ENCODE measurements at places on chromosomes 1 and 21.

- no peak for DNase-seq
Observed at GRCh38 chr1:118266436-118266835, 81.4 kb upstream of the SPAG17 start.

DNA sequence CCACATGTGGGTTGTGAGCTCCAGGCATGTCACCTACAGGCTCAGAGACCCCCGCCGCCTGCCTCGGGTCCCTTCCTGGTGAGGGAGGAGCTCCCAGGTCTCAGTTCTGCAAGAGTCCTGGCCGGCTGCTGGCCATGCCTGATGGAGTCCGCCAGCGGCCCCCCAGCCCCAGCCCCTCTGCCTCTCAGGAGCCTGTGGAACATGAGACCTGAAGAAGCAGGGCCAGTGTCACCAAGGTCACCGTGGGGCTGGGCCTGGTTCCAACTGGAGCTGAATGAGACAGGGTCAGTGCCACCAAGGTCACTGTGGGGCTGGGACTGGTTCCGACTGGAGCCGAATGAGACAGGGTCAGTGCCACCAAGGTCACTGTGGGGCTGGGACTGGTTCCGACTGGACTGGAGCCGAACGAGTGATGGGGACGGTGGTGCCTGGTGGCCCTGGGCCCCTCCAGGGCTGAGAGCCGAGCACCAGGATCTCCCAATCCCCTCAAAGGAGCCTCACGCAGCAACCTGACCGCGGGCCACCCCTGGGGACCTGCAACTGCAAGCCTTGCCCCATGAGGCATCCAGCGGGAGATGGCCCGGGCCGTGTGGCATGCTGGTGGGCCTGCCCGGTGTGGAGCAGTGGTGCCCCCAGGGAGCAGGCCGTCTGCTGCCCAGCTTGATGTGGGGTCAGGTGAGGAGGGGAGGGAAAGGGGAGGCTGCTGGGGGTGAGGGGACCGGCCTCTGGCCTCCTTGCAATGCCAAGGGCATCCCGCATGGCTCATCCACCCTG lies 14.5 kb upstream of the PTTG1IP start:
- no peak for DNase-seq

- DNase-seq = no peak
Observed at GRCh38 chr1:173392895-173393658, 84.1 kb upstream of the PRDX6 start.

DNA sequence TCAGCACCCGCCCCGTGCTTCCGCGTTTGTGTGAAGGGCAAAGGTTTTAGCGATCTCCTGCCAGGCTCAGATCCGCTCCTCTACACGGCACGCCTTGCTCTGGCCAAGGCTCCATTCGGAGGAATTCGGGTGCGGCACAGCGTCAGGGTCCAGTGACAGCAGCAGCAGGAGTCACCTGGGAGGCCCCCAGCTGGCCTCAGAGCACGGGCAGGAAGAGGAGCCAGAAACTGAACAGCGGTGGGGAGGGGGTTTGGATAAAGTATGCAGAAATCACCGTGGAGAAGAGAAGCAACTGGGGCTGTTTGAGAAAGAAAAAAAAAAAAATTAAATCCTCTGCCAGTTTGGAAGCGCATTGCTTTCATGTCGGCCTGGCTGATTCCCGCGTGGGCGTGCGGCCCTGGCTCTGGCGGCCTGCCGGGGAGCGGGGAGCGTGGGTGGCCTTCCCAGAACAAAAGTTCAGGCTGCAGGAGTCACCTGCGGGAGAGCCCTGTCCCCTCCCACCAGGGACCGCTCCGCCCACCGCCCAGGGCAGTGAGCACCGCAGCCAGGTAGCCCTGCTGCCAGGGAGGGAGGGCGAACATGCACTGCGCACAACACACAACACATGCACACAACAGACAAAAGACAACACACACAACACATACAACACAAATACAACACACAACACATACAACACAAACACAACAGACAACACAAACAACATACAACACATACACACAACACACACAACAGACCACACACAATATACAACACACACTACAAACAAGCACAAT lies 107.6 kb downstream of the ETS2 start:
- no peak for DNase-seq

- DNase-seq = no peak
Observed at GRCh38 chr21:21688889-21689288, 690.7 kb downstream of the NCAM2 start.

DNA sequence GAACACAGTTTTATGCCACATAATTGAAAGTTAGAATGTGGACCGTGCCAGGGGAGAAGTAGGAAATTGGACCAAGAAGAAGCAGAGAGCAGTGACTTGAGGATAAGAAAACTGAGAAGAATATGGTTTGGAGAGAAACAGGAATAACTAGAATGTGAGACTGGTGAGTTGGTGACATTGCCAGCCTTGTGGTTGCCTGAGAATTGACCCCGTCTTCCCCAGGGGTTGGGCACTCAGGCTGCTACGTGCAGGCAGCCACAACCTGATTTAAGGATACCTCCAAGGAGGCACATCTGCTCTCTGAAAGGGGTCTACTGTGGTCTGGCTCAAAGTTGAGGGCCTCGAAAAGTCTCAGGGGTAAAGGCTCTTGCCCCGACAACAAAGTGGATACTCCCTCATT lies 112.1 kb upstream of the ARTN start:
- DNase-seq = no peak

DNA sequence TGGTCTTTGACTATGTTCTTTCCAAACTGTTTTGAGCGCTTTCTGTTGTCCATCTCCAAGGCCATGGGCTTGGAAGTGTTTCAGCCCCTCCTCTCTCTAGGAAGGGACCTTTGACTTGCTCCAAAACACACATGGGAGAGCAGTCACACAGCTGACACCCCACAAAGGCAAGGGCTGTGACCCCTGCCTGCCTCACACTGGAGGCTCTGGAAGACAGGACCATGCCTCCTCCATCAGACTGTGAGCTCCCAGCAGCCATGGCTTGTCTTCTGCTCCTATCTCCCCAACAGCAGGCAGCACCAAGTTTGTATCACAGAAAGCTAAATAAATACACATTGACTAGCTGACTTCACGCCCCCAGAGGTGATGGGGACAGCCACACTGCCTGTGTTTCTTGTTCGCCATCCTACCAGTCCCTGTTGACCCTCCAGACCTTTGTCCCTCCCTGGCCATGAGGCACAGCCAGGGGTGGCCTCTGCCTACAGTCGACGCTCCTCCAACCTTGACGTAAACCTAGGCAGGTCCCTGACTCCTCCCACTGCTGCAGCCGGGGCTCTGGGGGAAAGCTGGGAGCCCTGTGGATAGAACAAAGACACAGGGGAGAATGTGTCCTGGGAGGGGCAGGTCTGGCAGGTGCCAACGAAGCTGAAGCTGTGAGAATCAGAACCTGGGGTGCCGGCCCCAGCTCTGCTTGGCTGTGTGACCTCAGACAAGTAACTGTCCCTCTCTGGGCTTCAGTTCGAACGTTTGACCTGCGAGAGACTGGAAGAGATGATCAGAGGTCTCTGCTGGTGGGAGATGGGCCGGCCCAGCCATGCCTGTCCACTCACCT lies 4.8 kb downstream of the PLA2G2F start:
- DNase-seq = no peak

- no peak for DNase-seq
Observed at GRCh38 chr1:16969057-16969611, 11.3 kb downstream of the MFAP2 start.

DNA sequence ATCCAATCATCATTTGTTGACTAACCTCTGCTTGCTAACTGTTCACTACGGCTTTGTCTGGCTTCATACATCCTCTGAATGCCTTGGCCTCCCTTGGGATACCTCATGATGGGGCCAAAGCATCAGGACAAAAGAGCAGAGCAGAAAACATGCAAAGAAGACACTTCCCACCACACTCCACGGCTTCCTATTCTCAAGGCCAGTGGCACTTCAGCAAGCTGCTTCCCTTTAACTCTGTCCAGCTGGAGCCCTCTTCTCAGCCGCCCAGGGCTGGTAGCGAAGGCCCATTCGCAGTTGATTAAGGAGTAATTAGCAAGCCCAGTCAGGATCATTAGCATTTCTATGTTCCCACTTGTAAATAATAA lies 224.3 kb upstream of the FGGY start:
- DNase-seq = no peak

DNA sequence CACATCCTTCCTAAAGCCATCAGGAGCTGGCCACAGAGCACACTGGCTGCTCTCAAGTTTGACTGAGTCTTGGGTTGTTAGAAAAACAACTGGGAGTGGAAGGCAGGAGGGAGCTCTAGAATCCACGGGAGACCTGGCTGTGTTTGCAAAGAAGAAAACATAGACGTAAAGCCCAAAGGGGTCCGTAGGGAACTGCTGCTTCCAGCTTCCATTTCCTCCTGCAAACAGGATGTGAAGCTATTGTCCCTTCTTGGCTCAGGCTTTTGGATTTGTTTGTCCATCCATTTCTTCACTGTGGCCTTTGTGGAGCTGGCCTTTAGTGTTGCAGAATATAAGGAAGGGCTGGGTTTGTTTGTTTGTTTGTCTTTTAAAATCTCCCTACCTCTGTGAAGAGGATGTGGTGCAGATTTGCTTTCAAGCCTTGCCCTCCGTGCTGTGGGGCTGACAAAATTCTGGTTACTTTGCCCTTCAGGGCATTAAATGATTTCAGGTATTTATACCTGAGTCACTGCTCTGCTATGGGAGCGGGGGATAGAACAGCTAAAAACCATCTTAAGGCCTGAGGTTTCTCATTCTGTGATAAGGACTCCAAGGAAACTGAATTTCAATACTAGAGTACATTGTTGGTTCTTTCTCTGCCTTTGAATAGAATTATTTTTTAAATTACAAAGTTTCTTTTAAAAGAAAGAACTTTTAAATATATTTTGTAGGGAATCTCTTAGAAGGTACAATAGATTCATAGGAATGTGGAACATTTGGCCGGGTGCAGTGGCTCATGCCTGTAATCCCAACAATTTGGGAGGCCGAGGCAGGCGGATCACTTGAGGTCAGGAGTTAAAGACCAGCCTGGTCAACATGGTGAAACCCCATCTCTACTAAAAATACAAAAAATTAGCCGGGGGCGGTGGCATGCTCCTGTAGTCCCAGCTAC lies 74.3 kb downstream of the MPZL1 start:
- no peak for DNase-seq

DNA sequence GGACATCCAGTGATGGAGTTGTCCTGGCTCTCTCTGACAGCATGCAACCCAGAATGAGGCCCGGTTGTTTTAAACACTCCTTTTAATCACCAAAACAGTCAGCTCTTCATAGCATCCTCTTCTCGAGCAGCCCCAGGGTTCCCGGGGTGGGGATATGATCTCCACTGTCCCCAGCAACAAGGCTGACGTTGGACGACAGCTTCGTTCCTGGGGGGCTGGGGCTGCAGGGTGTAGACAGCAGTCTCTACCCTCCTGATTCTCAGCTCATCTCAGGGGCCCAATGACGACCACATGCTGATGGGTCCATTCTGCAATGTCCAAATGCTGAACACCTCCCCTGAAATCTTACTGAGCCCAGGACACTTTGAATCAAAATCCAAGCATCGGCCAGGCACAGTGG lies 27.0 kb downstream of the TRIM11 start:
- no peak for DNase-seq

GRCh38 chr1:206824331-206824730 lies 41.1 kb upstream of the IL20 start:
- DNase-seq = no peak

DNA sequence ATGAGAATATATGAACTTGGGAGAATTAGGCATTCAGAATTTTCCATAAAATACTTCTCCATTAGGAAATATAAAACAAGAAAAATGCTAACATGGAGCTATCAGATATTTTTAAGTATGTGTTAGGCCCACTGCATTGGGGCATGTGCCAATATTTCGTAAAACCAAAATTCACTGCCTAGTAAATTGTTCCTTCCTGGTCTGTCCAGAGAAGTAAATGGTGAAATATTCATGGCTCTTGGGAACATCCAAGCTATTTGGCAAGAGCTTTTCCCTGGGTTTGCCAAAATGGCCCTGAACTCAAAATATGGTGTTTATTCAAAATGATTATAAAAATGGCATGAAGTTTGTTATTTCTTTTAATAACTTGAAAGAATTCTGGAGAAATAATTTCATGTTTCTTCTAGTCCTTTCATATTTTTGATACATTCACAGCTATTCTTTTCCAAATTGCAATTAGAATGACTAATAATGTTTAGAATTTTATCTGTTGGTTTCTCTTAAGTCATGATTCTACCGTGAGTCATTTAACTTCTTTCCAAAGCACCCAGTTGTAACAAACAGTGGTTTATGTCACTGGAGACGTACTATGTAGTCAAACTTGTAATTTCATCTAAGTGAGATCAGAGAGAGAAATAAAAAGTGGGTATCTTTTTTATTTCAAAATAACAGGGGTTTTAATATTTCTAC lies 25.7 kb upstream of the SLC19A2 start:
- DNase-seq = no peak

DNA sequence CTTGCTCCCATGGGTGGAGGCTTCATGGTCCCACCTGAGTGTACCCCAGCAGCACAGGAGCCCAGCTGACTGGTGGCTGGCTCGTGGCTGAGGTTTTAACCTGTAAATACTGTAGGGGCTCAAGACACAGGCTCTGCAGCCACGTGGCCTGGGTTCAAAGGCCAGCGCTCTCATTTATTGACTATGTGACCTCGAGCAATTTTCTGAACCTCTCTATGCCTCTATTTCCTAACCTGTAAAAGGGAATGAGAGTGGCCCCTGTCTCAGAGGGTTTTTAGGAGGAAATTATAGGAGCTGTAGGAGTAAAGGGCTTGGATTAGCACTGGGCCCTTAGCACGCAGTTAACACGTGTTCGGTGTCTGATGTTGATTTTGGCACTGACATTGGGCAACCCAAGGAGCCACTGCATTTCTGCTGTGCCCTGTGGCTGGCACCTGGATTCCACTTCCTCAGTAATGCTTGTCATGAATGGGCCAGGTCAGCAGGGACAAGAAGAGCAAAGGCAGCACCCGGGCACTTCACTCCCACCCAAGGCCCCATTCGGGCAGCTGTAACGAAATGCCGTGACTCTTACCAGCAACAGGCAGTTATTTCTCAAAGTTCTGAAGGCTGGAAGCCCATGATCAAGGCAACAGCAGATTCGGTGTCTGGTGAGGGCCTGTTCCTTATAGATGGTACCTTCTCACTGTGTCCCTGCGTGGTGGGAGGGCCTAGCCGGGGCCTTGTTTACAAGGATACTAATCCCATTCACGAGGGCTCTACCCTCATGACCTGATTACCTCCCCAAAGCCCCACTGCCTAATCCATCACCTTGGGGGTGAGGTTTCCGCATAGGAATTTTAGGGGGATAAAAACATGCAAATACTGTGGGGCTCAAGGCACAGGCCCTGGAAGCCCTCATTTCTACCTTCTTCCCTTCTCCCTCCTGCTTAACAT lies 25.2 kb downstream of the ARHGEF10L start:
- DNase-seq = no peak

DNA sequence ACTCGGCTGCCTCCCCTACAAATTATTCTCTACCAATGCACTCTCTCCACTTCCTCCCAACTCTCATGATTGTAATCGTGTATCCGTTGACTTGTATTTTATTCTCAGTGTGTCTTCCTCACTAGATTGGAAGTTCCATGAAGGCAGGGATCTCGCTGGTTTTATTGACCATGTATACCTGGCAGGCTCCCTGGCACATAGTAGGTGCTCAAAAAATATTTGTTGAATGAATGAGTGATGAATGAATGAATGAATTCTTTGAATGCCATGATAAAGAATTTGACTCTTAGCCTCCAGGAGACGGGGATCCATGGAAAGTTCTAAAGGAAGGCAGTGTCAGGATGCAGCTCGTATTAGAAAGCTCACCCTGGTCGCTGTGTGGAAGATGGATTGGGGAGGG lies 28.8 kb upstream of the WASF2 start:
- DNase-seq = no peak

- peak; percentile 48 for DNase-seq
Observed at GRCh38 chr1:23184212-23184934, 15.7 kb upstream of the LUZP1 start.

- no peak for DNase-seq
Observed at GRCh38 chr1:55604179-55604578, 389.0 kb upstream of the USP24 start.

- DNase-seq = no peak
Observed at GRCh38 chr1:63264161-63264560, 58.2 kb upstream of the FOXD3 start.
